Caco-2 (cell line): ENCODE measurements at places on chromosomes 5 and 9. TPM values are rescaled to one million over a fixed set of nuclear protein-coding genes. Genes with fewer than 3 reads are reported as not detected.

The PLCXD3 gene
- 0.14 and 0.20 TPM in 2 replicates for total RNA-seq

The PCDHA9 gene
- total RNA-seq: not detected in 2 replicates

The PCDHAC2 gene
- not detected in 2 replicates for total RNA-seq

The PCDHA1 gene
- total RNA-seq: 0.07 TPM in 1 of 2 replicates, not detected in the other

GRCh38 chr5:116451066-116451465, 123.6 kb downstream of the SEMA6A start:
- no peak for DNase-seq
- no peaks in the 10 kb centered on the region for H3K4me1 ChIP-seq
- peaks cover 3% of the 10 kb centered on the region for H3K36me3 ChIP-seq

GRCh38 chr9:20242510-20243189, 379.6 kb downstream of the MLLT3 start:
- no peaks in the 10 kb centered on the region for H3K27me3 ChIP-seq
- DNase-seq: no peak

GRCh38 chr5:65588694-65589093, 25.6 kb downstream of the PPWD1 start:
- no peaks in the 10 kb centered on the region for H3K4me1 ChIP-seq
- no peaks in the 10 kb centered on the region for H3K27me3 ChIP-seq
- no peak overlapping the region for H3K27ac ChIP-seq
- H3K4me3 ChIP-seq: no peak overlapping the region
- no peaks in the 10 kb centered on the region for H3K36me3 ChIP-seq

DNA sequence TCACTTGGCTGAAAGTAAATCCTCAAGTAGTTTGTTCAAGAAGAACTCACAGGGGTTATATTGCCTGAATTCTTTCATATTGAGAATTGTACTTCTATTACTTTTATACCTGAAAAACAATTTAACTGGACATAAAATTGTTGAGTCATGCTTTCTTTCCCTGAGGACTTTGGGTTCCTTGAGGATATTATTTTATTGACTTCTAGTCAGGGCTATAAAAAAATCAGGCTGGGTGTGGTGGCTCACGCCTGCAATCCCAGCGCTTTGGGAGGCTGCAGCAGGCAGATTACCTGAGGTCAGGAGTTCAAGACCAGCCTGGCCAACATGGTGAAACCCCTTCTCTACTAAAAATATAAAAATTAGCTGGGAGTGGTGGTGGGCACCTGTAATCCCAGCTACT, 17.9 kb upstream of the CDC42SE2 start:
- no peak overlapping the region for H3K27ac ChIP-seq
- no peaks in the 10 kb centered on the region for H3K4me1 ChIP-seq
- DNase-seq: no peak
- no peak overlapping the region for H3K4me3 ChIP-seq

GRCh38 chr9:88817628-88818027, 173.6 kb upstream of the S1PR3 start:
- H3K4me1 ChIP-seq: no peaks in the 10 kb centered on the region
- no peaks in the 10 kb centered on the region for H3K36me3 ChIP-seq
- no peak overlapping the region for H3K27ac ChIP-seq
- no peak overlapping the region for H3K4me3 ChIP-seq
- no peaks in the 10 kb centered on the region for H3K27me3 ChIP-seq

GRCh38 chr5:176132471-176133288, 105.5 kb upstream of the SIMC1 start:
- no peak overlapping the region for H3K4me3 ChIP-seq
- H3K27me3 ChIP-seq: no peaks in the 10 kb centered on the region
- no peak for DNase-seq
- no peaks in the 10 kb centered on the region for H3K36me3 ChIP-seq
- H3K4me1 ChIP-seq: no peaks in the 10 kb centered on the region

GRCh38 chr5:161535762-161536161, 10.8 kb downstream of the GABRB2 start:
- H3K36me3 ChIP-seq: no peaks in the 10 kb centered on the region
- DNase-seq: no peak
- no peaks in the 10 kb centered on the region for H3K27me3 ChIP-seq
- no peak overlapping the region for H3K27ac ChIP-seq
- H3K4me3 ChIP-seq: no peak overlapping the region
- no peaks in the 10 kb centered on the region for H3K4me1 ChIP-seq

DNA sequence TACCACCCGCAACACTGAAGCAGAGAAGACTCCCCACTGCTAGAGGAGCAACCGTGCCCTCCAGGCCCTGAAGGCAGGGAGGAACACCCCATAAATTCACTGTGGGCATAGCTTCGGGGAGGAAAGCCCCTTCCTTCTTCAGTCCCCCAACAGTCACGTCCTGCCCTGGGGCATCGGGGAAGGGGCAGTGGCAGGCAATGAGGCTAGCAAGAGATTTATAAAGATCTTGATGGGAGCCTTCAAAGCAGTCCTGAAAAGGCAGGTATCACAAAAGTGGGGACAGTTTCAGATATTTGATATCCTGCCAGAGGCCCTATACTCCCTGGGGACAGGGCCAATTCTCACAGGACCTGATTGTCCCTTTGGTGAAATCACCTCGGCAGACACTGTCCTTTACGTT, 16.9 kb upstream of the TRIM14 start:
- H3K4me1 ChIP-seq: no peaks in the 10 kb centered on the region
- no peak overlapping the region for H3K4me3 ChIP-seq
- DNase-seq: no peak
- H3K36me3 ChIP-seq: no peaks in the 10 kb centered on the region

- no peaks in the 10 kb centered on the region for H3K36me3 ChIP-seq
- no peak overlapping the region for H3K27ac ChIP-seq
- no peak overlapping the region for H3K4me3 ChIP-seq
- no peak for DNase-seq
- H3K4me1 ChIP-seq: no peaks in the 10 kb centered on the region
Measured at GRCh38 chr5:135724617-135725016, 109.8 kb upstream of the SLC25A48 start.
